ENCODE measurements at places on chromosomes 1 and 21.

- DNase-seq: peak; percentile 67
Measured at GRCh38 chr1:239814306-239814881, 277.3 kb upstream of the FMN2 start.

GRCh38 chr21:46386734-46387088, 62.8 kb downstream of the PCNT start:
- no peak for DNase-seq

DNA sequence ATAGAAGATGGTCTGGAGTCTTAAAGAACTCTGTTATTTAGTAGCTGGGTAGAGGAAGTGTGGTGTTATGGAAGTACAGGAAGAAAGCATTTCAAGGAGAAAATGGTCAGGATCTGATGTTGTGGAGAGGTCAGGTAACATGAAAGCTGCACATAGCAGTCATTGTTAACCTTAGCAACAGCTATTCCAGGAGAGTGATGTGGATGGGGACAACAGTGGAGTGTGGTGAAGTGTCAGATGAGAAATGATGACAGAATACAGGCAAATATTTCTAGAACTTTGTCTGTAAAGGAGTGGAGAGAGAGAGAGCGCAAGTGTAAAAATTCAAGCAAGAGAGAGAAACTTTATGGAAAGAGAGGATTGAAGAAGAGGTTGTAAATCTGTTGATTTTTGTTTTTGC, 15.6 kb downstream of the TLCD4 start:
- DNase-seq: no peak

- DNase-seq: peak; percentile 70
Measured at GRCh38 chr1:983798-984475, 2.0 kb upstream of the PERM1 start.

GRCh38 chr21:45266518-45267389, 20.9 kb downstream of the POFUT2 start:
- DNase-seq: peak; percentile 38

DNA sequence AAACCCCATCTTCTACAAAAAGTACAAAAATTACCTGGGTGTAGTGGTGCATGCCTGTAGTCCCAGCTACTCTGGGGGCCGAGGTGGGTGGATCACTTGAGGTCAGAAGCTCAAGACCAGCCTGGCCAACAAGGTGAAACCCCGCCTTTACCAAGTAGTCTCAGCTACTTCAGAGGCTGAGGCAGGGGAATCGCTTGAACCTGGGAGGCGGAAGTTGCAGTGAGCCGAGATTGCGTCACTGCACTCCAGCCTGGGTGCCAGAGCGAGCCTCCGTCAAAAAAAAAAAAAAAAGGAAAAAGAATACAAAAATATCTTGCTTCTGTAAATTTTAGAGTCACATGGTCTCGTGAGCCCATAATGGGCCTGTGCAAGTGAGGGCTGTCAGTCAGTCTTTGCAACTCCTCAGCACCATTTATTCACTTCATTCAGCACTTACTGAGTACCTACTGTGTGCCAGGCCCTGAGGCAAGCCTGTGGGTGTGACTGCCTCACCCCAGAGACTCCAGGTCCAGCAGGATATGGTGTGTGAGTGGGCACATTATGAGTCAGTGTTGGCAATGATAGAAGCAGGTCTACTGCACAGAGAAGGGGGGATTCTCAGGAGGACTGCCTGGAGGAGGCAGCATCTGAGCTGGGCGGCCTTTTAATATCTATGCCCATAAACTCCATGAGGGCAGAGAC, 46.8 kb upstream of the TARDBP start:
- DNase-seq: peak; percentile 40

DNA sequence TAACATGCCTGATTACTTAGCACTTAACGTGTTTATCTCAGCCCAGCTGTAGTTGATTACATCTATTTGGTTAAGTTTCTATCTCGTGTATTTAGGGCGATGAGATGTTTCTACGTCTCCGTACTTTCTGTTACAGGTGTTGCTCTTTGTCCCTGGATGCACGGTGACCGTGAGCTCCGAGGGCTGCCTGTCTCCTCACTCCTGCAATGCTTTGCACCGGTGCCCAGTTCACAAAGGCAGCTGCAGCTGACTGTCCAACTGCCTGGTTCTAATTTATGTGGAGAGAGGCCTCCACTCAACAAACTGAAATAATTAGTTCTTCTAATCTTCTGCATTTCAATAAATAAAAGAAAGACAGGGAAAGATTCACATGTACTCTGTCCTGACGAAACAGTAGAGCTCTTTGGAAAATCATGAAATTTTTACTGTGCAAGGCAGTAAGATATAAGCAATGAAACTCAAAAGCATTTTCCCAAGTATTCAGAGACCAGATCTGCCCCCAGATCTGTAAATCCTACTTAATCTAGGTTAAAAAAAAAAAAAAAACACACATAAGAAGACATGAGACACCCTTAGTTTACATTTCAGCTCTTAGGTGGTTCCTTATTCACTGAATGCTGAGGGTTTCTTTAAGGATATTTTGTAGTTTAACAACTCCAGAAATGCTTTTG, 108.2 kb downstream of the TGFBR3 start:
- DNase-seq: no peak

DNA sequence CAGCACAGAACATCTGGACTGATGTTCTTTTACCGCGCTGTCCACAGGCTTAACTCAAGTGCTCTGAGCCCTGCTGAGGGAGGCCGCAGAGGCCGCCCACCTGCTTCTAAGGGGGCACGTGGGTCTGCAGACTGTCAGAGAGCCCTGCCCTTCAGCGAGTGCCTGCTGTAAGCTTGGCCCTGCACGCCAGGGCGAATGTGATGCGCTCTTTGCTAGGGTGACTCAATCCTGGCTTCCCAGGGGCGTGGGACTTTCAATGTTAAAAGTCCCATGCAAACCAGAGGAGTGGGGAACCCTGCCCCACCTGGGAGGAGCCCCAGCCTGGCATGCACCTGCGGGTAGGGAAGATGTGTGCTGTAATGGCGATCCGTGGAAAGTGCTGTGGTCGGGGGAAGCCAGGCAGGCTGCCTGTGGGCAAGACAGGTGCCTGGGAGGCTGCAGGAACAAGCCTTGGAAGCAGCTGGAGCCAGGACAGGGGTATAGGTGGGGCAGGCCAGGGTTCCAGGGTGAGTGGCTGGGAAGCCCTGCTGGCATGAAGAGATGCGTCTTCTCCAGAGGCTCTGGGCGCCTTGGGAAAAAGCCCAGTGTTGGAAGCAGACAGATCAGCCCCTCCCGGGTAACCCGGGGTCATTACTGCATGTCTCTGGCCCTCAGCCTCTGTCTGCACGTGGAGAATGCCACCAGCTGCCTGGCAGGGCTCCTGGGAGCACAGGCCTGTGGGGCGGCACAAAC, 594 bp upstream of the PANK4 start:
- peak; percentile 78 for DNase-seq

- DNase-seq: no peak
Measured at GRCh38 chr21:15722591-15723324, 7.0 kb upstream of the USP25 start.

- peak; percentile 22 for DNase-seq
Measured at GRCh38 chr1:205319081-205320018, 2.2 kb downstream of the NUAK2 start.

- DNase-seq: no peak
Measured at GRCh38 chr1:39106801-39107327, 80.7 kb downstream of the NDUFS5 start.

DNA sequence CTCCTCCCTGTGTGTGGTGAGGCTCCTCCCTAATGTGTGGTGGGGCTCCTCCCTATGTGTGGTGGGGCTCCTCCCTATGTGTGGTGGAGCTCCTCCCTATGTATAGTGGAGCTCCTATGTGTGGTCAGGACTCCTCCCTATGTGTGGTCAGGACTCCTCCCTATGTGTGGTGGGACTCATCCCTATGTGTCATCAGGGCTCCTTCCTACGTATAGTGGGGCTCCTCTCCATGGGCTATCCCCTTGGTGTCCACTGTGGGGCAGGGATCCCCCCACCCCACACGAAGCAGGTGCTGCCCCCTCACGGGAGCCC, 29.6 kb downstream of the PRSS38 start:
- DNase-seq: no peak

- peak; percentile 22 for DNase-seq
Measured at GRCh38 chr1:36157115-36157903, 1.3 kb downstream of the MAP7D1 start.

DNA sequence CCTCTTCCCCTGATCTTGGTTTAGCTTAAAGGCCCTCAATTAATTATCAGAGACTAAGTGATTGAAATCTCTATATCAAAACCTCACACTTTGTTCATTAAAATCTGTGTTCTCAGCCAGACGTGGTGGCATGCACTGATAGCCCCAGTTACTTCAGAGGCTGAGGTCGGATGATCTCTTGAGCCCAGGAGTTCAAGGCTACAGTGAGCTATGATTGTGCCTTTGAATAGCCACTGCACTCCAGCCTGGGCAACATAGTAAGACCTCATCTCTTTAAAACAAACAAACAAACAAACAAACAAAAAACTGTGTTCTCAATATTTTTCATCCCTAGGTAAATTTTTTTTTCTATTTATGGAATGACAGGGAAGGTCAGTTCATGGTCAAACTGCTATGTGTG, 18.7 kb downstream of the TRMT13 start:
- no peak for DNase-seq

GRCh38 chr1:185701650-185702049, 32.5 kb upstream of the HMCN1 start:
- DNase-seq: no peak

- DNase-seq: no peak
Measured at GRCh38 chr1:32769524-32770220, 47.5 kb downstream of the YARS1 start.

GRCh38 chr21:32065654-32066053, 192.8 kb downstream of the HUNK start:
- no peak for DNase-seq

DNA sequence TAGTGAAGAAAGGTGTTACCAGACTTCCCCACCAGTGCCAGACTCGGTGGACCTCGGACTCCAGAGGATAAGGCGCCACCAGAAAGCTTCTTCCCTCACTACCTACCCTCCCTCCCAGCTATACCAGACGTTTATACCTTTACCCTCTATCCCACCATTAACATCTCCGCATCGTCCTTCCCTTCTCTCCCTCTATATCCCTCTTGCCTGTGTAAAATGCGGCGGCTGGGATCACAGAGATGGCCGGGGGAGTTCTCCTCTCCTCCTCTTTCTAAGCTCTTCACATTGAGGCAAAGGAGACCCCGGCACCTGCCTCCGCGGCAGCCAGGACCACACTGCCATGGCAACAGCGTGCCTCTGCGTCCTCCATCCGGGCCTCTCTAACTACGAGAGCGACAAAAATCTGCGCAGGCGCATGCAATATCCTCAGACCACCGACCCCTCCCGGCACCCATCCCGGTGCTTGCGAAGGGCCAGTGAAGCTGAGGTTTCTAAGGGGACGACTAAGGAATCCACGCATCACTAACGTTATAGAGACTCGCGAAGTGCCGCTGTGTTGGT, at the start of gene CCDC181:
Gene CCDC181, minus strand, starts transcription at position 394 of the 561 bp plus-strand sequence. CDS start 2,547 bp downstream, outside the sequence.
- DNase-seq: peak; percentile 77

GRCh38 chr1:180522213-180522515, 19.8 kb upstream of the ACBD6 start:
- no peak for DNase-seq

GRCh38 chr1:168742994-168743650, 14.1 kb upstream of the DPT start:
- no peak for DNase-seq

DNA sequence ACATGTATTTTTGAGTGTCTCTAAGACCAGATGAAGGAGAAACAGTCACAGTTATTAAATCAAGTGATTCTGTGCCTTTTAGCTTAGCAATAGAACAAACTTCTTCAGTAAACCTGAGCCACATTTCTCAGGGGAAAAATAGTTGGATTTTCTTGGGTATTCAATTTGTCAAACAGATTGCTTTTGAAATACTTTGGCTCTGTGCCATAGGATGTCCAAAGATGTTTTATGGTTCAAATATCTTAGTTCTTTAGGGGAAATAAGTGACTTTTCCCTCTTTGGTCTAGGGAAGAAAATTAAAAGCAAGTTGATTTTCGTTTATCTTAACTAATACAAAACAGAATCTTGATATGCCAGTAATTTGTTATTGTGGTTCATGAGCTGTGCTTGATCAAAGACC, 125.9 kb downstream of the ATP5PO start:
- no peak for DNase-seq

GRCh38 chr1:110508028-110508940, 10.7 kb downstream of the KCNA10 start:
- no peak for DNase-seq

DNA sequence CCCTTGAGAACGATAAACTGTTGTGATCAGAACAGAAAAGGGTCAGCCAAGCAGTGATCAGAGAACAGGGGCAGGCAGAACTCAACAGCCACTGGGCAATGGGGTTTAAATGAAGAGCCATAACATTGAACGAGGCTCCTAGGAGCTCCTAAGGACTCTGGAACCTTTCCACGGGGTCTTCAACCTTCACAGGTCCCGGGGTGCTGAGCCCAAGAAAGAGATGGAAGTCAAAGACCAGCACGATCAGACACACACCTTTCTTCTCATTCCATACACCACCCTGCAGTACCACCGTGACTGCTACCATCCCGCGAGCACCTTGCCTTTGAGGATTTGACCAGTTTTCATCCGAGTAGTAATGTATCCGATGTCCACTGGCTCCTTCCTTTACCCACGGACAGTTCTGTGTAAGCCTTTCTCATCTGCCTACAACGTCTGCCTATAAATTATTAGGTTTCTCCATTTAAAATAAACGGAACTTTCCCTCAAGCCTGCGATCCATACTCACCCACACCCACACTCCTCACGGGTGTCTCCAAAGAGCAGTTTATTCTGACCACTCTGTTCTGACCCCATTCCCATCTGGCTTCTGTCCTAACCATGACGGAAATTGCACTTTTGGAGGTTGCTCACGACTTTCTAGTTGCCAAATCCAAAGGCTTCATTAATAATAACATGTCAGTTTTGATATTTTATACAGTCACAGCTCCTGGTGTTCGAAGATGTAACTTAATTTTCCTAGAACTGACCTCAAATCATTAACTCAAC, 16.8 kb upstream of the HHAT start:
- DNase-seq: no peak

DNA sequence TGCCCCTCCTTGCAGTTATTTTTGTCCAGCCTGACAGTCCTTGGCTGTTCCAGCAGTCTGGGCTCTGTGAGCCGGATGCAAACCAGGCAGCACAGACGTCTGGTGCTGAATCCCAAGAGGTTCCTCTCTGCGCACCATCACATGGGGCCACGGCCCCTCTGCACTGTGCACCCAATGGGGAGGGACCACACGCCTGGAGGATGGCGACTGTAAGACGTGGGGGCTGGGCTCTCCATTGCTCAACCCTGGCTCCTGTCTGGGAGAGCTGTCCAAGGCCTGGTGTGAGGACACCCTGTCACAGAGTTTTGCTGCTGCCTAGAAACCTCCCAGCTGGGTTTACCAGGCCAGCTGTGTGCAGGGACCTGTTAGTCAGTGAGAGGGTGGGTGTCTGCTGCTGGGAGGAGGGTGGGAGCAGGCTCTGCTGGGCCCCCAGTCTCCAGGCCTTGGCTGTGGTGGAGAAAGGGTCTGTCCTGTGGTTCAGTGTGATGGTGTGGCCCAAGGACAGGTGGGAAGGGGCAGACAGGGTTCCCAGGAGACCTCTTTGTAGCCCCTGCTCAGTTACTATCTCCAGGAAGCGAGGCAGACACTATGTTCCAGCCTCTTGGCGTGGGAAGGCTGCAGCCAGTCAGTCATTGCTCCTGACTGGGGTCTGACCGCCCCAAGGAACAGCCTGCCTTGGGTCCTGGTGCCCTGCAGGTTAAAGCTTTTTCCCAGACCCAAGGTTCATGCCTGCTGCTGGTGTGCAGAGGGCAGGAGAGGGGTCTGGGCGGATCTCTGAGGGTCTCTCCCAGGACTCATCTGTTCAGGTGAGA, 13.8 kb downstream of the HEYL start:
- DNase-seq: no peak

Data from activated T-cell treated with anti-CD3 and anti-CD28 coated beads, Interleukin-2, amount 50 U/mL, for 72 hours (primary cell).